ENCODE measurements at places on chromosomes 12 and 14. TPM values are rescaled to one million over a fixed set of nuclear protein-coding genes. Genes with fewer than 3 reads are reported as not detected.

Gene CLEC4C
- 0.60 TPM for total RNA-seq

DNA sequence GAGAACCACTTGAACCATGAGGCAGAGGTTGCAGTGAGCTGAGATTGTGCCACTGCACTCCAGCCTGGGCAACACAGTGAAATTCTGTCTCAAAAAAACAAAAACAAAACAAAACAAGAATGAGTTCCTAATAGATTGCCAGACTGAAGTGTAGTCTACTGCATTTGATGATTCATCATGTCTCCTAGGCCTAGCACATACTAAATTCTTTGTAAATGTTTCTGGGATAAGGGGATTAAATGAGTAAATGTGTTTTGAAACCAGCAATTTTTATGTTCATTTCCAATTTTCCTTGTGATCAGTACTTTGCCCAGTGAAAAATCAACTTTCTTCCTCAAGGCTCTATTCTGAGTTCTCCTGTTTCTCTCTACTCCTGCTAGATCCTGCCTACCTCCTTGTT, 2.9 kb upstream of the DYRK2 start:
- H3K27ac ChIP-seq = no peak overlapping the region
- DNase-seq = no peak
- H3K27me3 ChIP-seq = peaks cover under 1% of the 10 kb centered on the region

DNA sequence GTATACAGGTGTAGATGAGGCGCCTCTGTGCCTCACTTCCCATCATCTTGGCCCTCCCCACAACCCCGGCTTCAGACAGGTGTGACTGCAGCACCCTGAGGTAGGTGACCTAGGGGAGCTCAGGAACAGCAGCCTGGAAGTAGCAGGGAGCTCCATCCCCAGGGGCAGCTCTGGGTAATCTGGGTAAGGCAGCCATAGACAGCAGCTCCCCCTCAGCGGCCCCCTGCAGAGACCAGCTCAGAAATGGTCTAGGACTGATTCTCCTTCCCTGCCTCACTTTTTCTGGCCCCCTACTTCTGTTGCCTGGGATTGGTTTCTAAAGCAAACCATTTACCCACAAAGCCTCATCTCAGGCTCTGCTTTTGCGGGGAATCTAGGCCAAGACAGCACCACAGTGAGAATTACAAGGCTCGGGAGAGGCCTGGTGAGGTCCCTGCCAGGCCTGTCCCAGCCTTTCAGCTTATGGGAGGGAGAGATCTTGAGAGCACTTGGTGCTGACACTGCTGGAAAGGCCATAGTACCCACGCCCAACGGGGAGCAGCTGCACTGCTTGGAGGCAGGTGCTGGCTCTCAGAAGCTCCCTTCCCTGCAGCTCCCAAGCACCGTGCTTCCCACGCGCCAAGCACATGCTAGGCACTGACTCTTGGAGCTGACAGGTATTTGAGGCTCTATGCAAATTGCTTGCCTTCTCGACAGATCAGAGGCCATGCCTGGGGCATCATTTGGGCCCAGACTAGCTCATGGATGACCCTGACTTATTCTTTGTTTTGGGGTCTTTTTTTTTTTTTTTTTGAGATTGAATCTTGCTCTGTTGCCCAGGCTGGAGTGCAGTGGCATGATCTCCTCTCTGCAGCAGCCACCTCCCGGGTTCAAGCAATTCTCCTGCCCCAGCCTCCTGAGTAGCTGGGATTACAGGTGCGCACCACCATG, 45.1 kb upstream of the TRAF3 start:
- peaks cover 2% of the 10 kb centered on the region for H3K4me1 ChIP-seq
- no peak overlapping the region for H3K4me3 ChIP-seq
- no peaks in the 10 kb centered on the region for H3K27me3 ChIP-seq
- no peak for DNase-seq
- peaks cover 34% of the 10 kb centered on the region for H3K36me3 ChIP-seq
- no peak overlapping the region for H3K27ac ChIP-seq

DNA sequence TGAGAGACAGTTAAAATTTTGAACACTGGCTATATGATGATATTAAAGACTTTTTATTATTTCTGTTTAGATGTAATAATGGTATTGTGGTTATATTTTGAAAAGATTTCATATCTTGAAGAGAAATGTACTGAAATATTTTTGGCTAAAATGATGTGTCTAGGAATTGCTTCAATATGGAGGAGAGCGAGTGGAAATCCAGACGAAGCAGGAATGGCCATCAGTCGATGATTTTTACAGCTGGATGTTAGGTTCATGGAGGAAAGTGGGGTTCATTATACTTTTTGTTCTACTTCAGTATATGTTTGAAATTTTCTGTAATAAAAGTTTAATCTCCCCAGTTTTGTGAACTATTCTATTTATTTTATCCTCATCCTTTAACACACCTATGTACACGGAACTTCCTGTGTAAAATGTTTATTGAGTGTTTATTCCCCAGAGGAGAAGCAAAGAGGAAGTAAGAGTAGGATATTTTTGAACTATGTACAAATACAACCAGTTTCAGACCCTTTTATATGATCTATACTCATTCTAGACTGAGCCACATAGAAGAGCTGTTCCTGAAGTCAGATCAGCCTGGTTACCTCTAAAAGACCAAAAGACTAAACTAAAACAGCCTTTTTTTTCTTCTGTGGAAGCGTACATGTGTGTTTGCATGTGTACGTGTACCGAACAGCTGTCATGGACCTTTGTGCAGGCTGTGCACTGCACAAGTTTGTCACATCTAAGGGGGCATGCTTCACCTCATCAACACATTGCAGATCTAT, 211.0 kb upstream of the NUDT4 start:
- H3K4me3 ChIP-seq = no peak overlapping the region
- no peaks in the 10 kb centered on the region for H3K4me1 ChIP-seq
- H3K27ac ChIP-seq = no peak overlapping the region
- H3K36me3 ChIP-seq = no peaks in the 10 kb centered on the region
